GM23338 (cell line): ENCODE measurements at places on chromosomes 1 and 21.

GRCh38 chr21:9759972-9760371, 761.4 kb upstream of the TPTE start:
- no peak for DNase-seq

DNA sequence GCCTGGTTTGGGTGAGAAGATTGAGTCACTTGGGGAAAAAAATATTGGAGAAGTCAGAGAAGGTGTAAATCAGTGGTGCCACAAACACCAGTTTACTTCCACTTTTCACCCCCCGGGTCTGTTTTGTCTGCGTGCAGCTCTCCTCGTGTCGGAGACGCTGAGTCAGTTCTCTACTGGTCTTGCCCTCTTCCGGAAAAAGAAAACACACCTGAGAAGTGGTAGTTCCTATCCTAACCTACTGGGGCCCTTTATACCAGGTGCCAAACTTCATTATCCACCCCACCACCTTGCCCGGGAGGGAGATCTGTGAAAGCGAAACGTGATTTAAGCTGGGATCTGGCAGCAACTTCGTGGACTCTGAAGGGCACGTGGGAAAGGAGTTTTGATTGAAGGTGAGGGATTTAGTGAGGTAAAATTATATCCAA, 855 bp upstream of the IVNS1ABP start:
- DNase-seq: peak; percentile 52

DNA sequence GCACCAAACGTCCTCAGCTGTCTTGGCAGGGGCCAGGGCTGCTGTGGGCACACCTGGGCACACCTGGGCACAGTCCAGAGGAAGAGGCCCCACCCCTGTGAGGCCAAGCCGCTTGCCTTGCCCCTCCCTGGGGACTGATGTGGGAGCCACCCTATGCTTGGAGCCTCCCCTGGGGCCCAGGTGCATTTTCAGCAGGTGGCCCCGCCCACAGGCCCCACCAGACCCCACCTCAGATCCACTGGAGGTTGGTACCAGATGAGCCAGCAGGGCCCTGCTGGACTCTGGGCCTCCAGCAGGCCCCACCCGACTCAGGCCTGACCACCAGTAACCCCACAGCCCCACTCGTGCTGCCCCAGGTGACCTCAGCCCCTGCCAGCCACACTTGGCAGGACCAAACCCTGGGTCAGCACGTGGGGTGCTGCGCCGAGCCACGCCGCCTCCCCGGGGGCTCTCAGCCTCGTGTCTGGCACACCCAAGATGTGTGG, 8.8 kb downstream of the SLC19A1 start:
- no peak for DNase-seq

- DNase-seq: no peak
Observed at GRCh38 chr1:74766579-74766978, 33.6 kb downstream of the TYW3 start.

- no peak for DNase-seq
Observed at GRCh38 chr1:222377428-222378088, 170.3 kb downstream of the HHIPL2 start.

DNA sequence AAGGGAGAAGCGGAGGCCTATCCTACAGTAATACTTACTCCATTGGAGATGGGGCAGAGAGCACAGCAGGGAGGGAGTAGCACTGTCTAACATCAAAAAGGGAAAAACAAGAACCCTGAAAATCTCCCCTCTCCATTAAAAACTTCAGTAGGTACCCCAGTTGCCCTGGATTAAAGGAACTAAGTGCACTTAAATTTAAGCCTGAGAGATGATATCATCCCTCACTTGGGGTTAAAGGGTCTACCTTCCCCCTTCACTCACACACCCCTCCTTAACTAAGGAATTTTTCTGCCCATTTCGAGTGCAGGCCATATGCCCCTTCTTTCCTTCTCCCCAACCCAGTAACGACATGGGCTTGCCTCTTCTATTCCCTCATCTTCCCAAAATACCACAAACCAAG, 3.7 kb upstream of the MTMR11 start:
- no peak for DNase-seq

DNA sequence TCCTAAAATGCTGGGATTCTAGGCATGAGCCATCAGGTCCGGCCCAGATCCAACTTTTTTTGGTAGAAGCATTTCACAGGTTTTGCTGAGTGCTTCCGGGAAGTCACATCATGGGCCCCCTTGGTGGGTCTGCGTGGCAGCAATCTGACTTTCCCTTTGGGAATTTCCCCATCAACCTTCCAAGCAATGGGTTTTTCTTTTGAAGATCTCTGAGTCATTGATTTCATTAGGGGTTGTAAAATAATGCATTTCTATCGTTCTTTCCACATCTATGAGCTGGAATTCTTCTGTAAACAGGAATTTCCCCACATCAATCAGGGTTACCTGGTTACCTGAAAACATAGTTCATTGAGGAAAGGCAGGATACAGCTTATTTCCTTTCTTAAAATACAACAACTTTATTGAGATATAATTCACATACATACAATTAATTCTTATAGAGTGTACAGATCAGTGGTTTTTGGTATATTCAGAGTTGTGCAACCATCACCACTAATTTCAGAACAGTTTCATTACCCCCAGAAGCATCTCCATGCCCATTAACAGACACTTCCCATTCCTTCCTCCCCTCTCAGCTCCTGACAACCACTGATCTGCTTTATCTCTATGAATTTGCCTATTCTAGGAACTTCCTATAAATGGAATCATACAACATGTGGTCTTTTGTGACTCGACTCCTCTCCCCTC, 9.9 kb upstream of the ZBTB17 start:
- no peak for DNase-seq

GRCh38 chr1:43344267-43344850, 6.7 kb downstream of the MPL start:
- no peak for DNase-seq

DNA sequence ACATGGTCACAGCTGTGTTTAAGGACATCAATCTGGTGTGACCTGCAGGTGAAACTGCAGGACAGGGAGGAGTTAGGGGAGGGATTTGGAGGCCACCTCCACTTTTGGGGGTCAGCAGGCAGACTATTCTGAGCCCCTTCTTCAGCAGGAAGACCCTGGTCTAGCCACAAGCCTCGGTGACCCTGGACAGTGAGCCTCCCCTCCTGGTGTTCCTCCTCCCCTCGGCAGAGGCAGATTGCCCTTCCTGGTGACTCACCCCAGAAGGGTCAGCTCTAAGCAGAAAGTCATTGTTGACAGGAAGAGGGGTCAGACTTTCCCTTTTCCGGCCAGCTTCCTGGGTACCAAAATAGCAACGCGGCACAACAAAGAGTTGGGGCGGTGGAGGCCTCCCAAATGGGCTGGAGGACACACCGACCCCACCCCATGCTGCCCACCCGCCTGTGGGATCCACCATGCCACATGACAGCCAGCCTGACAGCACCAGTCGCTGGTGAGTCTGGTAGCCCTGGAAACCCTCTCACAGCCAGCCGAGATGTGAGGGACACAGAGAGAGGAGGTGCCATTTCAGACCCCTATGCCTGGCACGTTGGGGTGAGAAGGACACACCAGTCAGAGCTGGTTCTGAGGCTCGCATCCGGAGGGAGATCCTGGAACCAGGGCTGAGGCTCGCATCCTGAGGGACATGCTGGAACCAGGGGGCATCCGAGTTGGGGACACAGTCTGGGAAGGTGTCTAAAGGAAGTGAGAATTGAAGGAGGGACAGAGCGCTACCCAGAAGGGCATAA, 14.7 kb upstream of the CSF1 start:
- DNase-seq: no peak

DNA sequence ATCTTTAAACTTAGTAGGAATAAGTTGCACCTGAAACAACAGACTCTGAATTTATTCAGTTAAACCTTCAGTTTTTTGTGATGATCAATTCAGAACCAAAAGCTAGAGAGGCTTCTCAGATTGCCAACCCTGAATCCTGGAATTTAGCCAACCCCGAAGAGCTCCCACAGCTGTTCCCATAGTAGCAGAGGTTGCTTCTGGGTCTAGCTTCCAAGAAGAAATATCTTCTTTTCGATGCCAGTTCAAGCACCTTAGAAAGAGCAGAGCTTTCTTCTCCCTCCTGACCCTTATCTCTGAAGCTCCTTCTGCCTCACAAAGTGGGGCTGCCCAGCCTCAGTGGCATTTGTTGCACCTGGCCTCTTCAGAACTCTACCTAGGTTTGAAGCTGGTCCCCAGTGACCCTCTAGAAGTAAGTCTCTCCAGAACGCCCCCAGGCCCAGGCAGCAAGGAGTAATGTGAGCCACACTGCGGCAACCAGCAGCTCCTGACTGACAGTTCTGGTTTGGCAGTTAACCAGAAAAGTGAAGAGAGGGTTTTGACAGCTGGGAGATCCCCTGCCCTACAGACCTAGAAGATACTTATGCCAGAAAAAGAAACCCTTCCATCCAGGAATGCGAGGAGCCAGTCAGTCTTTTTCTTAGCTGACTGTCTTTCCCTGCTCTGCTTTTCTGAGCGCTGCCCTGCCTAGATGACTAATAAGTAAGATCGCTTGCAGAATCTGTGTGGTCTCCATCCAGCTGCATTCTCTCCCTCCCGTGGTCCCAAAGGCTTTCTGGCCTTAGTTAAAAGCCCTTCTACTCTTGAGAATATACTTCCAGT, 165.9 kb downstream of the ADGRL4 start:
- DNase-seq: peak; percentile 14

DNA sequence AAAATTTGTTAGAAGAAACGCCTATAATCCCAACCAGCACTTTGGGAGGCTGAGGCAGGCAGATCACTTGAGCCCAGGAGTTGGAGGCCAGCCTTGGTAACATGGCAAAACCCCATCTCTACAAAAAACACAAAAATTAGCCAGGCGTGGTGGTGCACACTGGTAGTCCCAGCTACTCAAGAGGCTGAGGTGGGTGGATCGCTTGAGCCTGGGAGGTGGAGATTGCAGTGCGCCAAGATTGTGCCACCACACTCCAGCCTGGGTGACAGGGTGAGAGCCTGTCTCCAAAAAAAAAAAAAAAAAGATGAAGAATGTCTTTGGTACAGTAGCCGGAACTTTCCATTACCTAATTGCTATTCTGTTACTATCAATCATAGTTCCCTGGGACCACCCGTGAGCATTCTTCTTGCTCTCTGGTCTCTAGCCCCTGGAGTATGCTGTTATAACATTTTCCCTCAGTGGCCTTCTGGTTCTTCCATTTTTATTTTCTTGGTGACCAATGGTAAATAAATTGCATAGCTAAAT, 43.4 kb downstream of the WASF2 start:
- no peak for DNase-seq

GRCh38 chr1:60488847-60489246, 415.3 kb upstream of the C1orf87 start:
- no peak for DNase-seq

DNA sequence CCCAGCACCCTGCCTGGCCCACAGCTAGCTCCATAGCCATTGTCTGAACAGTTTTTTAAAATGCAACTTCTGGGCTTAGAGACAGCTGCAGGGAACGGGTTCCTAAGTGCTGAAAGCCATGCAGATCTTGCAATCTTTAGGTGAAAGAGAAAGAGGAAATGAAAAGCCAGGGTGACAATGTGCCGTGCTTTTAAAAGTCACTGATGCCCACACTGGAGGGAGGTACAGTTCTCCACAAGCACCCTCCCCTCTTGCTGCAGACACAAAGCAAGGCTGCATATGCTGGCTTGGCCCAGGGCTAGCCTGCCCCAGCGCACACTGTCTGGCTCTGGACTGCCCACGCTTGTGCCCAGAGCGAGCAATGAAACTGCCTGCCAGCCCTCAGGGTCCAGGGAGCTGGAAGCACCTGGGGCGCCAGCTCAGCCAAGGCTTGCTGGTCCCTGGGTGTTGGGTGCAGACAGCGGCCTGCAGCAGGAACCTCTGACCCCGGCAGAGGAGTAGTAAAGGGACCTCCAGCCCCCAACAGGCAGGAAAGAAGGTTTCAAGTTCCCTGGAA, 70.4 kb downstream of the AJAP1 start:
- DNase-seq: no peak

DNA sequence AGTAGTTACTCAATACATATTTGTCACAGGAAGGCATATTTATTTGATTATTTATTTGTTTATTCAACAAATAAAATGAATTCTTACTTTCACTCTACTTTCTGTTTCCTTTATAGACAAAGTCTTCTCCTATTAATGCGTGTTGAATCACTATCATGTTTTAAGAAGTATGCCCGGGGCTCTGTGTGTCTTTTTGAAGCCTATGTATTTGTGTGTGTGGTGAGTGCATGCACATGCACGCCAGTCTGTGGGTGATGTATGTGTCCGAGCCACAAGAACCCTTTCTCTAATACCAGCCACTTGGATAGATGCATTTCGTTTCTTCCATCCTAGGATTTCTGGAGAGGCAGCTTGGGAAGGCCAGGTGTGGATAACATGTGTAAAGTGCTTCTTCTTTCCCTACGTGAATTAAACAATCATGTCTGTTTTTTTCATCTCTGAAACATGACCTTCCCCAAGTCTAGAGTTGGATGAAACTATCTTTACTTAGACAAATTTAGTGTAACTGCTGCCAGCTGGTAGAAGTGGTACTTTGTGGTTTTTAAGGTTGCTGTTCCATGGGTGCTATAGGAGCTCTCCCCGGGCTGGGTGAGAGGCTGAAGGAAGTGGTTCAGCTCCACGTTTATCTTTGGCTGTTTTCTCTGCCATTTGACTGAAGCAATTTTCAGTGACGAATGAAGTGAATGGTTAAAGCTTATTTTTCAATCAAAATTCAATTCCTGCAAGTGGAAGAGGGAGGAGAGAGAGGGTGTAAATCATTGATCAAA, 46.8 kb upstream of the PPM1J start:
- DNase-seq: no peak

GRCh38 chr1:13494025-13494424, 19.8 kb downstream of the LRRC38 start:
- DNase-seq: no peak

DNA sequence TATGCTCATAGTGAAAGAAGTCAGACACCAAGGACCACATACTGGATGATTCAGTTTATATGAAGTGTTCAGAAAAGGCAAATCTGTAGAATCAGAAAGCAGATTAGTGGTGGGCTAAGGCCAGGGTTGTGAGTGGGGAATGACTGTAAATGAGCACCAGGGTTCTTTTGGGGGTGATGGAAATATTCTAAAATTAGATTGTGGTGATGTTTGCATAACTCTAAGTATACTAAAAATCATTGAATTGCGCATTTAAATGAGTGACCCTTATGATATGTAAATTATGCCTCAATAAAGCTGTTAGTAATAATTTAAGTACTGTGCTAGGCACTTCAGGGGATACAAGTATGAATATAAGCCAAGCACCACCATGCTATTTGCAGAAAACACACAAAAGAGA, 256.3 kb downstream of the TPR start:
- DNase-seq: no peak

- DNase-seq: no peak
Observed at GRCh38 chr1:44068442-44068921, 37.2 kb upstream of the SLC6A9 start.

- no peak for DNase-seq
Observed at GRCh38 chr1:241447031-241447644, 72.4 kb downstream of the FH start.

- DNase-seq: no peak
Observed at GRCh38 chr1:7437608-7438395, 333.3 kb upstream of the VAMP3 start.

DNA sequence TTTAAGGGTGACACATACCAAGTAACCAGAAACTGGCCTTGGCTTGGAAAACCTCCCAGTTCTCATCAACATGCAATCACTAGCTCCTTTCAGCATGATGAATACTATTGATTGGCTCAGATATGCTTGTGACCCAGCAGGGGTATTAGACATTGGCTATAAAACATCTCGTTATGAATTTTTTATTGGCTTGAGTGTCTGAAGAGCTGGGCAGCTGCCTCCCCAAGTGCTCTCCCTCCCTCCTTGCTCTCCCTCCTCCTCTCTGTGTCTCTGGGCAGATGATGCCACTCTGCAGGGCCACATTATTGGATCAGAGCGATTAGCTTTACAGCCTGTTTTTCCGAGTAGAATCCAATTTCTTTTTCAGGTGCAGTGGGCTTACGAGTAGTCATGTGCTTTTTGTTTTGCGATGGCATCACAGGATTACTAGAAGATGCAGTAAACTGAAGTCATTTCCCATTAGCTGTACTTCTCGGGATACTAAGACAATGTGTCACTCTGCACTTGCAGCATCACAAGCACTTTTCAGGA, 79.3 kb upstream of the ATF3 start:
- no peak for DNase-seq
